ENCODE measurements at places on chromosomes 16 and 17. TPM values are rescaled to one million over a fixed set of nuclear protein-coding genes. Genes with fewer than 3 reads are reported as not detected.
A peak's percentile ranks its signal among the peaks of the same experiment; 100 is the strongest.

The REXO5 gene
- 2.4 TPM for total RNA-seq

The KIF18B gene
- total RNA-seq = not detected

The SMIM22 gene
- total RNA-seq = not detected

The TPSG1 gene
- 0.39 TPM for total RNA-seq

The PROCA1 gene
- 0.92 TPM for total RNA-seq

The TP53TG3C gene
- not detected for total RNA-seq

The CCL8 gene
- total RNA-seq = not detected

The PAQR4 gene
- 4.6 TPM for total RNA-seq

The SIRT7 gene
- 18.6 TPM for total RNA-seq

- DNase-seq = no peak
Observed at GRCh38 chr17:9684955-9685621, 39.8 kb downstream of the USP43 start.

GRCh38 chr16:87098361-87098760 lies 218.8 kb downstream of the C16orf95 start:
- DNase-seq = no peak

DNA sequence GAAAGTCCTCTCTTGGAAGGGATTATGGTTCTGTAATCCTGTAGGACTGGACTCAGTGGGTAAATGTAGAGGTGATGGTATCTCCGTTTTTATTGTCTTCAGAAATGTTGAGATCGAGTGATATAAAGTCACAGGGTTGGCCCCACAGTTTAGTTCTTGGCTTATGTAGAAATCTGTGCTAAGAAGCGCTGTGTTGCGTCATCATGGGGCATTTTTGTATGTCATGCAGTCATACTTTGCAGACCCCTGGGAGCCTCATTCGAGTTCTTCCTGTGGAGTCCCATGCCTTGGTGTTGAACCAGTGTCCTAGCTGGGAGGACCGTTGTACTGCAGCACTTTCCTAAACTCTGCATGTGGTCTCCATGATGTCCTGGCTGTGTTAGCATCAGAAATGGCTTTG lies 619.7 kb downstream of the MAF start:
- no peak for DNase-seq

DNA sequence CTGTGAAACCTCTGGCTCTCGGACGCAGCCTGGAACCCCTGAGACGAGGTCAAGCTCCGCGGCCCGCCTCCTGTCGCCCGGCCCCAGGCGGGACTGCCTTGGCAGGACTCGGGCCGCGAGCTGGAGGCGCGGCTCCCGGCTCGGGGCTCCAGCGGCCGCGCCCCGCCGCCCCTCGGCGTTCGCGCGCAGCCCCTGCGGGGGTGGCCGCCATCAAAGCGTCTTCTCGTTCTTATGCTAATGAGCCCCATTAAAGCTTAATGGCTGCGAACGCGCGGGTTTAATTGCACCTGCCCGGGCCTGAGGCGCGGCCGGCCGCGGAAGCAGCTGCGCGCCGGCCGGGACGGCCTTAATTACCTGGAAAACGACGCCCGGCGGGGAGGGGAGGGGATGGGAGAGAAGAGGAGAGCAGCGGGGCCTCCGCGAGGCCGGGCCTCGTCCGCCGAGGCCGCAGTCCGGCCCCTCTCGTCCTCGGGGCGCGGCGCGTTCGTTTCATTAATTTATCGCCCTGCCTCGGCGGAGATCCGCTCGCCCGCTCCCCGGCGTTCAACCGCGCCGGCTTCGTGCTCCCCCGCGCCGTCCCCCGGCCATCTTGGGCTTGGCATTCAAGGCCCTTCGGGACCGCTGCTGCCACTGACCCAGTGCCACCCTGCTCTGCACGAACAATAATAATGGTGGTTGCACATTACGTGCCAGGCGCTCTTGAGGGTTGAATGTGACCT lies 19.2 kb downstream of the RAI1 start:
- no peak for DNase-seq

GRCh38 chr17:60729854-60730253 lies 52.2 kb downstream of the BCAS3 start:
- DNase-seq = no peak

DNA sequence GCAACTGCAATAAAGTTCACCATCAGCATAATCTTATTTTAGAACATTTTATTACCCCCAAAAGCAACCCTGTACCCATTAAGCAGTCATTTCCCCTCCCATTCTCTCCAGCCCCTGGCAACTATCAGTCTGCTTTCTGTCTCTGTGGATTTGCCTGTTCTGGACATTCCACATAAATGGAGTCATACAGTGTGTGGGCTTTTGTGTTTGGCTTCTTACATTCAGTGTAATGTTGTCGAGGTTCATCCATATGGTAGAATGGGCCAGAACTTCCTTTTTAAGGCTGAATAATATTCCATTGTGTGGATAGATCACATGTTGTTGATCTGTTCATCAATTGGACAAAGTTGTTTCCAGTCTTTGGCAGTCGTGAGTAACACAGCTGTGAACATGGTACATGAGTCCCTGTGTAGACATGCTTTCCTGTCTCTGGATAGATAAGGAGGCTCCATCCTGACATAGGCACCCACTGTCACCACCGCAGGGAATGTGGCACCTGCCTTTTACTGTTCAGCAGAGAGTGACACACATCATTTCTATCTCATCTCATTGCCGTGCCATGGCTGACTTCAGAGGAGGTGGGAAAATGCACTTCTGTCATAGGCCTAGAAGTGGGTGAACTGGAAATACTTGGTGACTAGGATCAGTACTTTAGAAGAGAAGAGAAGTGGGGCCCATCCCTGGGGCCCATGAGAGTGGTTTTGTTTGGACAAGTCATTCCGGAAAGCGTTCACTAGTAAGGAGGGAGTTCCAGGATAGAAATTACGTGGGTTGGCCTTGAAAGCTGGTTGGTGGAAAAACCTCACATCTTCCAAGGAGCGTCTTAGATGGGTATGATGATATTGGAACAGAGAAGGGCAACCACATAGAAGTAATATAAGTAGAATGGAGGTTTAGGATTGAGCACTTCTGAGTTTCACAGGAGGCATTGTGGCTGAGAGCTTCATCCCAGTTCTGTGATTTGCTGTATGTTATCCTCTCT lies 25.8 kb downstream of the EPN2 start:
- no peak for DNase-seq

GRCh38 chr16:30094541-30095165 lies 1.4 kb downstream of the YPEL3 start:
- no peak for DNase-seq

DNA sequence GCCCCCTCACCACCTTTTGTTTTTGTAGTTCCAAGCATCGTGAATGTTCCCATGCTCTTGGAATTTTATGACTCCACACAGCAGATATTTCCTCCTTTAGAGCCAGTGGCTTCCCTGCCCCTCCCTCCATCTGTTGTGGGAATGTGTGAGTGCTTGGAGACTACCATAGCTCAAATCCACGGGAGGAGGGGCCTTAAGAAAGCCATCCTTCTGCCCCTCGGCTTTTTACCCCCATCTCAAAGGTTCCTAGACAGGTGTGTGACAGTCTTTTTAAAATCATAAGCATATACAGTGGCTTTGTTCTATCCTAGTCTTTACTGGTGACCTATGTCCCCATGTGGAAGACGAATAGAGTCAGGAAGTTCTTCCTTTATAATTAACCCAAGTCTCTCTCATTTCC lies 47.2 kb downstream of the YPEL2 start:
- DNase-seq = no peak

DNA sequence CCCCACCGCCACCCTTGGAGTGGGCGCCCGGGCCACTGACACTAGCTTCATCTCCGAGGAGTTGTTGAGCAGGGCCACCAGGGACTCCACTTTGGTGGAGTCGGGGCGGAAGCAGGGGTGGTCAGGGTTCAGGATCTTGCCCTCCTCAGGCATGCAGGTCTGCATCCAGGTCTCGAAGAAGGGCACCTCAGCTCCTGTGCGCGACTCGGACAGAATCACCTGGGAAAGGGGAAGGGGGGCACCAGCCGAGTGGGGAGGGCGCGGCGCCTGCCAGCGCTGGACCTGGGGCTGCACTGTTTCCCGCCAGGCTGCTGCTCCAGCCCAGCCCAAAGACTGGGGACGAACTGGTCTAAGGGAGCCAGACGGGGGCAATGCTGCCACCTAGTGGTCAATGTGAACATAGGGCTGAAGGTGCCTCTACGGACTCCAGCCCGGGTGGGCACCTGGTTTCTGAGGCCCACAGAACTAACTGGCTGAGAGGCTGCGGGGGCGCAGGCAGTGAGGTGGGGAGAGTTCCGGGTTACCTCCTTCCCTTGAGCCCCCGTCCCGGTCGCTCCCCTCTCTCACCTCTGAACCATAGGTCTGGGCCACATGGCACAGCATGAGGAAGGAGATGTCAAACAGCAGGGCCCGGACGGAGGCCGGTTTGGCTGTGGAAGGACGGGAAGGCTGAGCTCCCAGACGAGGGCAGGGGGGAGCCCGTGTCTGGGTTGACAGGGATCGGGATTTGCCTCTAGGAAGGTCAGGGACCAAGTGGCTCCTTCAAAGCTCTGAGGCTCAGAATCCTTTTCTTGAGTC lies 11.8 kb downstream of the CSF3 start:
- DNase-seq = peak; percentile 95

GRCh38 chr16:12819126-12820117 lies 15.7 kb upstream of the CPPED1 start:
- no peak for DNase-seq

GRCh38 chr16:79748629-79749028 lies 148.1 kb upstream of the MAF start:
- DNase-seq = no peak

DNA sequence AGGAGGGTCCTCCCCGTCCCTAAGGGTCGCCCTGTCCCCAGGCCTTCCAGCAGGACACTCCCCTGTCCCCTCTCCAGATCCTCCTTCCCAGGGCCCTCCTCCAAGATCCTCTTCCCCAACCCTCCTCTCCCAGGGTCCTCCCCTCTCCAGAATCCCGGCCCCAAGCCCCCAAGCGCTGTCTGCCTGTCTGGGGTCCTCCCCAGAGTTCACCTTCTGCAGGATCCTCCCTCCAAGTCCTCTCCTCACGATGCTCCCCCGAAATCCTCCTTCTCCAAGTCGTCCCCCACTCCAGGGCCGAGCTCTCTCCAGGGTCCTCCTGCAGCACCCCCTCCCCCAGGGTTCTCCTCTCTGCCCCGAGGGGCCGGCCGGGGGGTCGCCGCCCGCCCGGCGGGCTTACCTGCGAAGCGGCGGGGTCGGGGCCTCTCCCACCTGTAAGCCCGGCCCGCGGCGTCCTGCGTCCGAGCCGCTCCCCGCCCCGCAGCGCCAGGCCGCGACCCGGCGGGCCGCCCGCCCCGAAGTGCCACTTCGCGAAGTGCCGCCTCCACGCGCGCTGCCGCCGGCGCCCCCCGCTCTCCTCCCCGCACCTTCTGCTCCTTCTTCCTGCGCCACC lies 678 bp upstream of the BAIAP2 start:
- no peak for DNase-seq

DNA sequence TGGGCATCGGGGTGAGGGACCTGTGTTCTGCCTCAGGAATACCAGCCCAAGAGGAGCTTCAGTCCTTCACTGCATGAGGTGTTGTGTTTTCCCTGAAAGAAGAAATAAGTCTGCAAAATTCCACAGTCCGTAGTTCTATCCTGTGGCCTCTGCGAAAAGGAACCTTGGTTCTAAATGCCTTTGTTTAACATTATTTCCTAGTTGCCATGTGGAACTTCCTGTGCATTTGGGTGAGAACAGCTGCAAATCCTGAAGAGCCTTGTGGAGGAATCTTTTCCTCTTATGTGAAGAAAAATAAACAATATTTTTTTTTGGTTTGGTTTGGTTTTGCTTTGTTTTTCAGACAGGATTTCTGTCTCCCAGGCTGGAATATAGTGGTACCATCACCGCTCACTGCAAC lies 9.8 kb downstream of the PSKH1 start:
- DNase-seq = no peak

GRCh38 chr17:82743344-82744219 lies 8.2 kb downstream of the FN3K start:
- no peak for DNase-seq

DNA sequence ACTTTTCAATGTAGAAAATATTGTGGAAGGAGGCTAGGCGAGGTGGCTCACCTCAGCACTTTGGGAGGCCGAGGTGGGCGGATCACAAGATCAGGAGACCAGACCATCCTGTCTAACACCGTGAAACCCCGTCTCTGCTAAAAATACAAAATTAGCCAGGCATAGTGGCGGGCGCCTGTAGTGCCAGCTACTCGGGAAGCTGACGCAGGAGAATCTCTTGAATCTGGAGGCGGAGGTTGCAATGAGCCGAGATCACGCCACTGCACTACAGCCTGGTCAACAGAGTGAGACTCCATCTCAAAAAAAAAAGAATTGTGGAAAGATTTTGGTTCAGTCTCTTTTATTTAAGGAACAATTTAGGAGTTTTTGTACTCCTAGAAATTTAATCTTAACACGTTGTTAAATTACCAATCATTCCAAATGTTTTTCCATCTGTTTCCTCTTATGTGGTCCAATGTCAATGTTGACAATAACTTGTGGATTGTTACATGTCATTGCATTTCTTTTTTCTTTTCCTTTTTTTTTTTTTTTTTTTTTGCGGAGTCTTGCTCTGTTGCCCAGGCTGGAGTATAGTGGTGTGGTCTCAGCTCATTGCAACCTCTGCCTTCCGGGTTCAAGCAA lies 124.6 kb upstream of the HAS3 start:
- no peak for DNase-seq

DNA sequence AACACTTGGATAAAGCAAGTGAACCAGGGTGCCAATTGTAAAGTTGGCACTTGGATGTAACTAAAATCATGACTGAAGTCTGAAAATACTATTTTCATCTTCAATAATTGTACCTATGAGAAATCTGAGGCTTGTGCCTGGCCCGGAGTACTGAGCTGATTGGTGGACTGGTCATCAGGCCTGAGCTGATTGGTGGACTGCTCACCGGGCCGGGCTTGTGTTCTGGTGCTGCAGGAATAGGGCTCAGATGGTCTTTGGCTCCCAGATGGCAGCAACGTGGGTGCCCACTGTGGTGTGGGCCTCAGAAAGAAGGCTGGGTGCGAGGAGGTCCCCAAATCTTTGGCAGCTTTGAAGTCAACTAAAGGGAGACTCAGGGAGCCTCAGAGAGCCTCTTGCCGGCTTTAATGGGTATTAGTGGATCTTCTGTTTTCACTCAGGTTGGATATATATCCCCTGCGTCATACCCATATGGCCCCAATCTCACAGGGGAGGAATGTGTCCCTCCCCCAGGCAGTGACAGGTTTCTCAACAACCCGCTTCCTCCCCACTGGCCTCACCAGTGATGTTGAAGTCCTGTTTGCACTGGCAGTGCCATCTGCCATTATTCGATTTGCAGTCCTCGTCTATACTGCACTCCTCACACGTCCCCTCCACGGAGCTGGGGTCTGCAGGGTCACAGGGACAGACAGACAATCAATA lies 4.7 kb downstream of the UMOD start:
- no peak for DNase-seq

DNA sequence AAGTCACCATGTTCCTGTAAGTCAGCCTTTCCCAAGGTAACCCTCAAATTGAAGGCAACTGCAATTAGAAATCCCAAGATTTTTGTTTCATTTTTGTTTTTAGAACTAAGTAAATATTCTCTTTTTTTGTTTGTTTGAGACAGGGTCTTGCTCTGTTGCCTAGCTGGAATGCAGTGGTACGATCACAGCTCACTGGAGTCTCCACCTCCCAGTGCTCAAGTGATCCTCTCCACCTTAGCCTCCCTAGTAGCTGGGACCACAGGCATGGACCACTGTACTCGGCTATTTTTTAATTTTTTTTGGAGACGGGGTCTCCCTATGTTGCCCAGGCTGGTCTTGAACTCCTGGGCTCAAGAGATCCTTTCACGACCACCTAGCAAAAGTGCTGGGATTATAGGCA lies 10.6 kb upstream of the LRRC59 start:
- DNase-seq = no peak
